ENCODE measurements at places on chromosomes 3 and 15.

DNA sequence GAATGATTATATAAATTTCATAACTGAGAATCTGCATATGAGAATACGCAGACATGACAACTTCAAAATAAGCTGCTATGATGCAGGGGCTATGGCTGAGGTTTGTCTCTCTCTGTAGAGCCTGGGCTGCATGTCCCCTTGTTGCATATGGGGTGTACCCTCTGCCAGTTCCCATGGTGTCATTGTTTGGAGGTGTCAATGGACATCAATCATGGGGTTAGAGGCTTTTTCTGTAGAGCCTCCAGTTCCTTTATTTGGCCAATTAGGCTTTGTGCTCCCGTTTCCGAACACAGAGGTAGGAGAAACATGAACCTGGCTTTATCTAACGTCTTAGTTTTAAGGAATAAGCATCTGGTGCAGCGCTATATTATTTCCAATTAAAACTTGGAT, 77.3 kb upstream of the RARB start:
- no peak for DNase-seq

GRCh38 chr3:99475229-99475628, 163.2 kb upstream of the COL8A1 start:
- DNase-seq, result no peak

- no peak for DNase-seq
Observed at GRCh38 chr3:4776980-4777581, 202.2 kb upstream of the BHLHE40 start.

DNA sequence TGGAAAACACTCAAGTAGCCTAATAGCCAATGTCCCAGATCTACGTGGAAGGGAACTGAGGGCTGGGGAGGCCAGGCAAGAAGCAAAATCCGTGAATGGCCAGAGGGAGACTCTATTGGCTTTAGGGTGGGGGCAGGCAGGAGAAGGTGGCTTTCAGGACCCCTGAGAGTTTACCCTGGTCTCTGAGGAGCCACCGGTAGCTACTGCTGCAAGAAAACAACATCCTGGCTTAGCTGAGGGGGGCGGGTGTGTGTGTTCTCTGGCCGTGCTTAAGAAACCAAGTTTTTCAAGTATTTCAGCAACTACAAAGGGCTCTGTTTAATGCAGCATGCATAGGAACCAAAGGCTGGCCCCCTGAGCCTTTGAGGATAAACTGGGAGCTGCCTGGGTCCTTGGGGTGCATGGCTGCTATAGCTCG, 47.6 kb upstream of the TRPM1 start:
- DNase-seq, result no peak

DNA sequence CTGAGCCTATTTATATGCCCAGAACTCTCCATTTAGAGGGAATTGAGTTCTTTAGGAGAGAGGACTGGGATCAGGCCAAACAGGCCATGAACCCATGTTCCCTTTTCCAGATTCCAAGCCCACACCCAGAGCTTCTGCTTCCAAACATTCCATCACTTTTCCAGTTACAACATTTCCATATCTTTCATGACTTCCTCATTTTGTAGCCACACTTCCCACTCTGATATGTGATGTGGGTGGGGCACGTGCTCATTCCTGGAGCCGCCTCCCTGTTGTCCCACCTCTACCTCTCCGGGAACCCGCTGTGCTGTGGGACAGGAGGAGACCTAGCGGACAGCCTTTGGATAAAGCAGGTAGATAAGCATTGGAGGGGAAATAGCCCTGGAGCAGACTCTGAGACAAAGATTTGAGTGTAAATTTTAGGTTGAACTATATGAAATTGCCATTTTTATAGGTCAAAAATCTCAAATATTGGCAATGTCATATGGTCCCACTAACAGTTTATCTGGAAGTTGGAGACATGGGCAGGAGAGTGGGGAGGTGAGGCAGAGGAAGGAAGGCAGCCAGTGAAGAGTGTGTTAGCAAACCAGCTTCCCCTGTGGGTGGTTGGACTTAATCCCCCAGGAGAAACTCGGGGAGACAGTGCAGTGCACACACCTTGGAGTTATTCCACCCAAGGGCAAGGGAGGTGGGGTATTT, 31.8 kb downstream of the CYP8B1 start:
- DNase-seq, result no peak

DNA sequence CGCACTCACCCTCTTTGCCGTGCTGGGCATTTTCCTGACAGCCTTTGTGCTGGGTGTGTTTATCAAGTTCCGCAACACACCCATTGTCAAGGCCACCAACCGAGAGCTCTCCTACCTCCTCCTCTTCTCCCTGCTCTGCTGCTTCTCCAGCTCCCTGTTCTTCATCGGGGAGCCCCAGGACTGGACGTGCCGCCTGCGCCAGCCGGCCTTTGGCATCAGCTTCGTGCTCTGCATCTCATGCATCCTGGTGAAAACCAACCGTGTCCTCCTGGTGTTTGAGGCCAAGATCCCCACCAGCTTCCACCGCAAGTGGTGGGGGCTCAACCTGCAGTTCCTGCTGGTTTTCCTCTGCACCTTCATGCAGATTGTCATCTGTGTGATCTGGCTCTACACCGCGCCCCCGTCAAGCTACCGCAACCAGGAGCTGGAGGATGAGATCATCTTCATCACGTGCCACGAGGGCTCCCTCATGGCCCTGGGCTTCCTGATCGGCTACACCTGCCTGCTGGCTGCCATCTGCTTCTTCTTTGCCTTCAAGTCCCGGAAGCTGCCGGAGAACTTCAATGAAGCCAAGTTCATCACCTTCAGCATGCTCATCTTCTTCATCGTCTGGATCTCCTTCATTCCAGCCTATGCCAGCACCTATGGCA, 41.1 kb upstream of the CSTA start:
- no peak for DNase-seq

GRCh38 chr3:22117751-22118346, 366.8 kb upstream of the ZNF385D start:
- no peak for DNase-seq

All from activated CD4-positive, alpha-beta T cell treated with anti-CD3 and anti-CD28 coated beads, Interleukin-2, amount 50 U/mL, for 24 hours (primary cell).